ENCODE measurements at places on chromosomes 11 and 22.

DNA sequence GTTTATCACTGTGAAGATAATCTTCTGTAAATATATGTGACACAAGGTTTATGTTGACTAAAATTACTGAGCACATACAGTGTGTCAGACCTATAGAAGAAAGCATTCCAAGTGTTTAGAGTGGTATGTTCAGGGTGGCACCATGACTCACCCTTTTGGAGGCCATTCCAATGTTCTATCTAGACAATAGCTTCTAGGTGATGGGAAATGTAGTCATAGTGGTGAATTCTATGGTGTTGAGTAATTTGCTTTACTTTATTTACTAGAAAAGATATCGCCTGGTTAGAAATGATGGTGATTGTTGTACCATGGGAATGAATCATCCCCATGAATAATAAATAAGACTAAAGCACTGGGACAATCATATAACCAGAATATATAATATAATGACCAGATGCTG lies 72.9 kb upstream of the OR4C15 start:
- DNase-seq: no peak

DNA sequence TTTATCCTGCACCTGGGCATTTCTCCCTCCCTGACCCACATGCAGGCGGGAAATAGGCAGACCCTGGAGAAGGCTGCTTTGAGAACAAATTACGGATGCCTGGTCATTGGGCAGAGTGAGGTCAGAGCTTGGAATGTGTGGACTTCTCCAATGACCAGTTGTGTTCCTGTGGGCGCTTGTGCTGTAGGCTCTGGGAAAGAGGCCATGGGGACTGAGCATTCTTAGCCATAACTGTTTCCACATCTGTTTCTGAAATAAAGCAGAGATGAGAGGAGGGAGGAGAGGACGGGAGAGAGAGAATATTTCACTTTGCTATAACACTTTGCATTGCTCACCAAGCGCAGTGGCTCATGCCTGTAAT lies 11.2 kb upstream of the TMEM184B start:
- no peak for DNase-seq

DNA sequence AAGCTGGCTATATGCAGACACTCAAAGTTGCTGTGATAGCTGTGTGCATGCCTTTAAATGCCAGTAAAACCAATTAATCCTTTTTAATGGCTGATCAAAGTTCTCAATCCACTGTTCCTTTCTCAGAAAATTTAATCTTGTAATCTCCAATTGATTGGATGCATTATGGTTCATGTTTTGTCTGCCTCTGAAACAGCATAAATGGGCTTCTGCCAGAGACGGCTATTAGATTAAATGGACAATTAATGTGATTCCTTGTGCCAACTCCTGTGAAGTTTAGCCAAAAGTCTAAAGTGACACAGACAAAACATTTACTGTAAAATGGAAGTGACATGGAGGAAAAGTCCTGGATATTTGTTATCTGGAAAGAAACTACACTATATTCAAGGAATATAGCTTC lies 952.5 kb upstream of the FAT3 start:
- no peak for DNase-seq

GRCh38 chr22:17878941-17879340 lies 104.7 kb upstream of the BID start:
- DNase-seq: no peak

DNA sequence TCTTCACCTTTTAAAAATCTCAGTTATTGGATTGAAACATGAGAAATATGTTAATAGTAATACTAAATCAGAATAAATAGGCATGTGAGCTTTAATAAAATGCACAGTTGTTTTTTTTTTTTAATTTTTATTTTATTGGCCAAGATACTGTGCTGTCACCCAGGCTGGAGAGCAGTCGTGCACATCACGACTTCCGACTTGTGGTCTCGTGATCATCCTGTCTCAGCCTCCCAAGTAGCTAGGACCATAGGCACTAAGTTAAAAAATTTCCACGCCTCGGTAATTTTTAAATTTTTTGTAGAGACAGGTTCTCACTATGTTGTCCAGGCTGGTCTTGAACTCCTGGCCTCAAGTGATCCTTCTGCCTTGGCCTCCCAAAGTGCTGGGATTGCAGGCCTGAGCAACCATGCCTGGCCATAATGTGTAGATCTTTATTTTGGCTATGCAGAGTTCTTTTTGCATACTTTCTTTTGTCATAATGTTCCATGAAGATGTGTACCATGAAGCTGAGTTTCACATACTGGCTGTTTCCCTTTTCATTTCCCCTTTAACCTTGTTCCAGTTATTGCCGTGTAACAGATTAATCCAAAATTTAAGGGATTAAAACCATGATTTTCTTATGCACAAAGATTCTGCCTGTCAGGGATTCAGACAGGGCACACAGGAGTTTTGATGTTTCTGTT lies 16.0 kb downstream of the CAPRIN1 start:
- no peak for DNase-seq

- DNase-seq: no peak
Observed at GRCh38 chr11:20351751-20352262, 11.7 kb upstream of the HTATIP2 start.

- DNase-seq: no peak
Observed at GRCh38 chr11:1565173-1565903, 6.7 kb downstream of the DUSP8 start.

DNA sequence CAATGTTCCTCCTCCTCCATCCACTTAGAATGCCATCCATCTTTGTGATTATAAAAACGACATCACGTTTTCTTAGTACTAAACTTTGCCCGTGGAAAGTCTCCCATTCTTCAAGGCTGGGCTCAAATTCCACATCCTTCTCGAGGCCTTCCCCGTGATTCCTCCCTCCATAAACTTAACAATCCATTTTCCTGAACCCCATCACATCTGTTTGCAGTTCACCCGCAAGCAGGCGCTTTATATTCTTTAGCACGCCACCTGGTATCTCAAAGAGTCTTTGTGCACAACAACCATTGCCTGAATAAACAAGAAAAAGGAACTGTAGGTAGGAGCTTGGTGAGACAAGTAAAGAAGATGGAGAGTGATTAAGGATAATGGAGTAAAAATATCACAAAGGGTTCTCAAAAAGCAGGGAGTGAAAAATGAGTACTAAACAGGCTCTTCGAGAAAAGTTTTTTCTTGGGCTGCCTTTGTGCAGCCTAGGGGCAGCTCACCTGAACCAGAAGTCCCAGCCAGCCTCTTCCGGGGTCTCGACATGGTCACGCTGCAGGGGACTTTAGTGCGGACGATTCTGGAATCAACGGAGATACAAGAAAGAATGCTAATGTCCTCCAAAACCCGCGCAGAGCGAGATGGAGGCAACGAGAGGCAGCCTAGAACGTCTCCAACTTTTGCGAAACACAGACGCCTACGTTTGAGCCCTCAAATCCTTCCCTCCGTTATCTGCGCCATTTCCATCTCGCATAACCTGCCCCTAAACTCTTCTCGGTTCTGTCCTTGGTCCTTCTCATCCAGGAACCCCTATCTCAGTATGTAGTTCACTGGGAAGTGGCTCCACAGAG lies 585 bp downstream of the THYN1 start:
- DNase-seq: no peak

- DNase-seq: no peak
Observed at GRCh38 chr11:128336203-128336602, 251.2 kb downstream of the ETS1 start.

DNA sequence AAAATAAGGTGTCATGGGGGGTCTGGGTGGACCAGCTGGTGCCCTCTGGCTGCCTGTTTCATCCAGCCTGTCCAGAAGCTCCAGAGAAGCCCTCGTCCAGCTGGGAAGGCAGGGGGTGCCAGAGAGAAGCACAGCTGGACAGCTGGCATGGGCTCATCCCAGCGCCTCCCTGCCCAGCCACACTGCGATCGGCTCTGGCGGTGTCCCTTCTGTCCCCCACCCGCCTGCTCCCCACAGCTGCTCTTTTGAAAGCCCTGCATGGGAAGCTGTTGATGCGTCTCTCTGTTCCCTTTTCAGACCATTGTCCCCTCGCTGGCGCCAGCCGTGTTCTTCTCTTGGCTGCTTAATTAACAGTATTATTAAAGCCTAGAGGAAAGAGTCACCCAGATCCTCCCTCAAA lies 86.5 kb downstream of the MN1 start:
- DNase-seq: no peak

DNA sequence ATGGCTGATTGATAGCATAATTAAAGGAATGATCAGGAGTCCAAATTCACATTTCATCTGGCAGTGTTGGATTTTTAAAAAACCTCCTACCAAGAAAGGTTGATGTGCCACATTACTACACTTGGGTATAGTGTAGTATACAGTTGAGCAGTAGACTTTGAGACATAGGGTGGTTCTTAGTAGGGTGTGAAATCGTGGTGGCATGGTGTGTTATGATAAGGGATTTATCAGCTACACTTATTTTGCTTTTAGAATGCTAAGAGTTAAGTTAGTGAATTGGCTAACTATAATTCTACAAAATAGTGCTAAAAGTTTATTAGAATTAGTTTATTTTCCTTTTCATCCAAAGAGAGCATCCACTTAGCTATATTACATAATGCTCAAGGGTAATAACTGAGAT lies 13.1 kb downstream of the TBCEL start:
- no peak for DNase-seq

GRCh38 chr22:21936151-21936775 lies 16.4 kb downstream of the PPM1F start:
- no peak for DNase-seq

- no peak for DNase-seq
Observed at GRCh38 chr11:2530131-2530854, 85.5 kb downstream of the KCNQ1 start.

DNA sequence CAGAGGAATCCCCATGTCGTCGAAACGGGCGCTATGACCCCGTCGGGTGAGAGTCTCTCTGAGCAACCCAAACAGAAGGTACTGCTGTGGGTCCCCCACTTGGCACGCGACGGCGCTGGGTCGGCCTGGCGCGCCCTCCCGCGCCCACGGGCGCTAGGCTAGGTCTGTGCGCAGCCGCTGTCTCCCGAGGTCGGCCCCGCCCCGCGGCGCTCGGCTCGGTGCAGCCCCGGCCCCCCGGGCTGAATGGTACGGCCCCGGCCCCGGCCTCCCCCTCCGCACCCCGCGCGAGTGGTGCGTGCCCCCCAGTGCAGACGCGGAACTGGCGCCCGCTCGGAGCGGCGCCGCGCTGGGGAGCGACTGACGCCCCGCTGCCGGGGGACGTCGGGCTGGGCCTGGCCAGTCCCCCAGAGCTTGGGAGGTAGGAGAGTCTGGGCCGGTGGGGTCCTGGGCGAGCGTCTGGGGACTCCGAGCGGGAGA lies at the start of gene MADD:
Gene MADD (plus strand): TSS at position 305 of the 477 bp plus-strand sequence.
- DNase-seq: peak; percentile 89

DNA sequence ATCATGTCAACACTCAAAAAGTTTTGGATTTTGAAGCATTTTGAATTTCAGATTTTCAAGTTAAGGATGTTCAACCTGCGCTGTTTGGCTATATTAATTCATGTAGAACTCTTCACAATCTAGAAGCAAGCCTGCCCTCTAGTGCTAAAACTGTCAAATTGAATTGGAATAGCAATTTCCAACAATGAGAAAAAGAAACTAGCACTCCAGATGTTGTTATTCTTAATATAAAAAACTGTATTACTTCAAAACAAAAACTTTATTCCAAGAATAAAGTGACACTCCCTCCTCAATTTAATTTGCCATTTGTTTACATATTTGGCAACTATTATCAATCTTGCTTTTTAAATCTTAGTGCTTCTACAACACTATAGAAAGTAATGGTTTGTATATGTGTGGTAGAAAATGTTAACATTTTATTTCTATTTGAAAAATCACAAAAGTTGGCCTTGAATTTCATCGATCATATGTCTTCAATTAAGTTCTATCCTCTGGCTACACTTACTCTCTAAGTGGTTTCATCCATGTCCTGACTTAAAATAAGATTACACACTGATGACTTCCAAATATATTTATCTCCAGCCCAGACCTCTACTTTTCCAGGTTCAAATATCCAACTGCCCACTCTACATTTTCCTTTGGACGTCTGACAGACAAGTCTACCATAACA lies 36.6 kb downstream of the DCUN1D5 start:
- DNase-seq: no peak

DNA sequence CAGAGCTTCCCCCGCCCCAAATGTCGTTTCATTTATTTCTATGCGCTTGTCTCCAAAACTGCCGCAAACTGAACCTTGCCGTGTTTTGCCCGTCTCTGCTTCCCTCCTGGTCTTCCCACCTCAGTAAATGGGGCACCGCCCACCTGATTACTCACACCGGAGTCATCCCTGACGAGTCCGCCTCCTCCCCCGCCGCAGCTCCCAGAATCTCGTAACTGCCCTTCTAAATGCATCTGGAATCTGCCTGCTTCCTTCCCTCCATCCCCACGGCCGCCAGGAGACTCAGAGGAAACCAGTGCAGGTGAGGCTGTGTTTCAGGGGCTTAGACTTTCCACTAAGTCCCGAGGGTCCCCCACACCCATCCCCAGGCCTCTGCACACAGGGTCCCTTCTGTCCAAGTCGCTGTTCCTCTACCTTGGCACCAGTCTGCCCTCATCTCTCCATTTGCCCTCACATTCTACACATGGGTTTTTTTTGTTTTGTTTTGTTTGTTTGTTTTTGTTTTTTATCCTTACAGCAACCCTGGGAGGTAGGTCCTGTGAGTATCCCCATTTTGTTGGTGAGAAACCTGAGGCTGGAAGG lies 62.6 kb upstream of the PHF21B start:
- DNase-seq: no peak

DNA sequence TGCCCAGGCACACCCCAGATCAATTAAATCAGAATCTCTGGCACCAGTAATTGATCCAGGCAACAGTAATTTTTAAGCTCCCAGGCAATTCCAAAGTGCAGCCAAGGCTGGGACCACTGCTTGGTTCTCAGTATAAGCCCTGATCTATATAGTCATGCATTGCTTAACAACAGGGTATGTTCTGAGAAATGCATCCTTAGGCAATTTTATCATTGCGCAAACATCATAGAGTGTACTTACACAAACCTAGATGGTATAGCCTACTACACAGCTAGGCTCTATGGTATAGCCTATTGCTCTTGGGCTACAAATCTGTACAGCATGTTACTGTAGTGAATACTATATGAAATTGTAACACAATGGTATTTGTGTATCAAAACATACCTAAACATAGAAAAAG lies 651 bp upstream of the C11orf42 start:
- no peak for DNase-seq

- DNase-seq: no peak
Observed at GRCh38 chr11:126697936-126698335, 302.6 kb downstream of the KIRREL3 start.

- DNase-seq: no peak
Observed at GRCh38 chr22:42991010-42991651, 23.8 kb downstream of the PACSIN2 start.

- DNase-seq: peak; percentile 75
Observed at GRCh38 chr11:73177778-73178539, 35.8 kb upstream of the FCHSD2 start.

- no peak for DNase-seq
Observed at GRCh38 chr11:24587635-24588034, 90.8 kb downstream of the LUZP2 start.

- DNase-seq: no peak
Observed at GRCh38 chr11:76249195-76249741, 43.0 kb upstream of the WNT11 start.

GRCh38 chr11:78742430-78742829 lies 167.8 kb upstream of the NARS2 start:
- DNase-seq: no peak

Measured in activated T-cell treated with anti-CD3 and anti-CD28 coated beads for 1 hour (primary cell).